ENCODE measurements at places on chromosomes 4 and X. TPM values are rescaled to one million over a fixed set of nuclear protein-coding genes. Genes with fewer than 3 reads are reported as not detected.

Gene SOD3
- total RNA-seq = not detected

Gene TXK
- not detected for total RNA-seq

Gene GRIA3
- total RNA-seq = not detected

Gene CDX4
- not detected for total RNA-seq

Gene DRP2
- not detected for total RNA-seq

Gene MSX1
- total RNA-seq = 12.0 TPM

Gene ARHGAP36
- total RNA-seq = not detected

Gene PDLIM5
- 21.1 TPM for total RNA-seq

Gene FGFBP2
- total RNA-seq = not detected

Gene STATH
- not detected for total RNA-seq

Gene MAGEA2B
- total RNA-seq = not detected

Gene PHEX
- total RNA-seq = 0.05 TPM

Gene FGA
- total RNA-seq = not detected

Gene PNMA6E
- not detected for total RNA-seq

Gene FAM9A
- total RNA-seq = not detected

Gene CXCL10
- 0.40 TPM for total RNA-seq

Gene CLNK
- not detected for total RNA-seq

Gene REELD1
- total RNA-seq = not detected

Gene CAMK2D
- 19.9 TPM for total RNA-seq

Gene FGFR3
- 0.07 TPM for total RNA-seq

Gene UGT8
- not detected for total RNA-seq

Gene NUDT11
- total RNA-seq = 3.3 TPM

Gene NLGN4X
- total RNA-seq = not detected

Gene PAGE1
- not detected for total RNA-seq

Gene PRDM5
- 12.3 TPM for total RNA-seq

Gene NALF2
- not detected for total RNA-seq

Gene PARM1
- not detected for total RNA-seq

Gene ETNPPL
- total RNA-seq = not detected

Gene RAB41
- total RNA-seq = not detected

Gene KLHL34
- not detected for total RNA-seq

Gene PPP2R2C
- 3.3 TPM for total RNA-seq

Gene UGT2A1
- not detected for total RNA-seq

Gene PIR
- 16.4 TPM for total RNA-seq

Gene DUSP9
- 8.6 TPM for total RNA-seq

Gene DCAF4L1
- 0.37 TPM for total RNA-seq

Gene SLC25A53
- total RNA-seq = 4.4 TPM

Gene ABLIM2
- 1.2 TPM for total RNA-seq

Gene VEGFD
- not detected for total RNA-seq

Gene PTCHD1
- 0.12 TPM for total RNA-seq

Gene PRR32
- total RNA-seq = not detected
